ENCODE measurements at places on chromosomes 11 and 22. TPM values are rescaled to one million over a fixed set of nuclear protein-coding genes. Genes with fewer than 3 reads are reported as not detected.

GRCh38 chr11:56961609-56962008 lies 27.1 kb upstream of the OR5AK2 start:
- DNase-seq, result no peak

GRCh38 chr22:44538518-44539315 lies 40.7 kb upstream of the RTL6 start:
- DNase-seq, result no peak

DNA sequence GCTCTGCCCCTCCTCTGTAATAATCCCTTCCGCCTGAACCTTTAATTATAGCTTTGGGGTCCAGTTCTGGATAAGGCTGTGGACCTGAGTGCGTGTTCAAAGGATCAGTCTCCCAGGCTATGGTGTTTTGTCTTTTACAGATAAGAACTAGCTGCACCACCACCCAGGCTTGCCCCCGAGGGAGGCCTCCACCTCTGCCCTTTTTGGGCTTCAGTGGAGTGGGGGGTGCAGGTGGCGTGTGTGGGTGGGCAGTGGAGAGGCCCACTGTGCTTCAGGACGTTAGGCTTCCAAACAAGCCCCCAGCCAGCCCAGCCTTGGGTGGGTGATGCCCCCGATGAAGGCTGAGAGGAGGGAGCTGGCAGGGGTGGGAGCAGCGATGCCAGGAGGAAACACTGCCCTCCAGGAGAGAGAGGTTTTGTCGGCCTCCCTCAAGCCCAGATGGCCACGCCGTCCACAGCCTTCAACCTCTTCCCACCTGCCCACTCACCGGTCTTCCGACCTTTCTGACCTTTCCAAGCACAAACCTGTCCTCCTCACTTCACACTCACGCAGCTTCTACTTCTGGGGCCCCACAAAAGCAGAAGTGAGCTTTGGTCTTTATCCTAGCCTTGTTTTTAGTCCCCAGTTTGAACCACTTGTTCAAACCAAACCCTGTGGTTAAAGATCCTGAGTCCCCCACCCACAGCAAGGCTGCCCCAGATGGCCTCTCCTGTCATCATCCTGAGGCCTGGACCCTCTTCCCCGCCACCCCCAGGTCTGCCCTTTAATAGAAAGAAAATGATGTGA lies 20.4 kb downstream of the PSMD13 start:
- no peak for DNase-seq

GRCh38 chr11:132551016-132551415 lies 981.3 kb downstream of the OPCML start:
- no peak for DNase-seq

DNA sequence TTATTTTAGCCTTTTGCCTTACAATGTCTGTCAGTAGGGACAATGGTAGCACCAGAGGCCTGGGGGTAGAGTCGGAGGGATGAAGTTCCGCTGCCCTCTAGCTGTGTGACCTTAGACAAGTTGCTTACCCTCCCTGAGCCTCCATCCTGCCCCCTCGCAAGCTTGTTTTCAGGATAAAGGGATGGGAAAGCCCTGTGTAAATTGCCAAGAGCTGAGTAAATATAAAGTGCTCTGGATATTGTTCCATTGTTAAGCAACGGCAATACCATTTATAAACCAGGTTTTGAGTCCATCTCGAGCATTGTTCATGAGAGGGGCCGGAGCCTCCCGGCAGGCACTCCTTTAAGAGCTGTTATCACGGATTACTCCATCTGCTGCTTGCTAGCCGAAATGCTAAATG lies 72.9 kb downstream of the ZBTB16 start:
- DNase-seq, result no peak

- DNase-seq, result no peak
These were observed 105.5 kb upstream of the TENM4 start for GRCh38 chr11:79546351-79546750.

- no peak for DNase-seq
These were observed 15.6 kb downstream of the SMC1B start for GRCh38 chr22:45397806-45398205.

GRAP2 gene
- total RNA-seq, result 0.49 TPM

EMSY gene
- 51.8 TPM for total RNA-seq

MGAT3 gene
- 1.4 TPM for total RNA-seq

MMP7 gene
- not detected for total RNA-seq

Measured in sigmoid colon (tissue), 7 donors.